NCI-H1436 treated with DMSO at 0.1 percent for 48 hours (cell line): ENCODE measurements at places on chromosomes 2 and 18.

GRCh38 chr2:189683348-189683747, 8.9 kb downstream of the ANKAR start:
- no peak for DNase-seq

- DNase-seq: no peak
These were observed 92.4 kb downstream of the CABLES1 start for GRCh38 chr18:23227726-23228070.

DNA sequence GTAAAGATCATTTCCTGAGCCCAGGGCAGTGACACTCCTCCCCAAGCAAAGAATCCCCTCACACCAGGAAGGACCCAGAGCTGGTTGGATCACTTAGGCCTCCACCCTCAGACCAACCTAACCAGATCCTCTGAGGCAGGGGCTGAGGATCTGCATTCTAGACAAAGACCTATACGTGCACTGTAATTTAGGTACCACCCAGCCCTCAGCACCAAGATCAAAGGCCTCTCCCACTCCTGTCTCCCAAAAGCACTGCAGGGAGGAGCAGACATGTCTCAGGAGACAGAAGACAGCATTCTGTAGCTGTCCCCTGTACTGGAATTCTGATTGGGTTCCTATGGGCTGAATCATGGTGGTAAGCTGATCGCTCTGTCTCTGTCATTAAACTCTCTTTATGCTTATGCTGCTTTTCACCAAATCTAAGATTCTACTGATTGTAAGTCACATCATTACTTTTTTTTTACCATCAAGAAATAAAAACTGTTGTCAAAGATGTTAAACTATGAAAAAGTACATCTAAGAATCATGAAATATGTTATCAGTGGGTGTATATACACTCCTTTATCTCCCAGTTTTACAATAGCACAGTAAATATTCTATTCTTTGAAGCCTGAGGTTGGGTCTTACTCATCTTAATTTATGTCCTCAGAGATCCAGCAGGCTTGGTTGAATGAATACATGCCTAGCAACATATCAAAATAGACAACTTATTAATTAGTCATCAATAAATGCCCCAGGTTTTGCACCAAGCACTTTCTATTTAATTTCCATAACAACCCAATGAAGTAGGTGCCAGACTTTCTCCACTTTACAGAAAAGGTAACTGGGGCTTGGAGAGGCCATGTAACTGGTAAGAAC, 28.3 kb downstream of the MCFD2 start:
- no peak for DNase-seq

DNA sequence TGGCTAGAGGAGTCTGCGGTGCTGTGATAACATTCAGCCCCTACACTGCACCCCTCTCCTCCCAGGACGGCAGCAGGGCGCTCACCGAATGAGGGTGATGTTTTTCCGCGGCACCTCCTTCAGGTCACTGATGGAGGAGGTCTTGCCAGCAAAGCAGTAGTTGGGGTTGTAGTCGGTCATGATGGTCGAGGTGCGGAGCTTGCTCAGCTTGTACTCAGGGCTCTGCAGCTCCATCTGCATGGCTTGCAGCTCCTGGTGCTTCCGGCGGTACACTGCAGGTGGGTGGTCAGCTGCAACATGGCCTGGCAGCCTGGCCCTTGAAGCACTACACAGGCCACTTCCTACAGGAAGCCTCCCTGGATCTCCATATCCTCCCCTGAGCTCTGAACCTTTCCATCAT, 108.0 kb downstream of the CLIP4 start:
- DNase-seq: no peak

DNA sequence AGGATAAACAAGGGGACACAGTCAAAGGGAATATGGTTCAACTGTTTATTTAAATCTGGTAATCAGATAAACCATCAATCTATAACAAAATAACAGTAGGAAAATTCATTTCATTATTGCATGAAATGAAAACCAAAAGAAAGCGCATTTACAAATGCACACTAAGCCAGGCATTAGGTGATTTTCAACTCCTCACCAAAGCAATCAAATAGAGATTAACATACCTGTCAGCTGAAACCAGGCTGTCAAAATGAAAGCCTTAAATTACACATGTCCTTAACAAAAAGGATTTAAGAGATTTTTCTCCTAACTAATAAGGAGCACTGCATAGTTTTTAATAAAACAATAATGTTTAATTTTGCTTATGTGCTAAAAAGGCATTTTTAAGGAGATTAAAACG, 23.0 kb downstream of the STK39 start:
- no peak for DNase-seq

- DNase-seq: no peak
These were observed 33.6 kb downstream of the FAM228A start for GRCh38 chr2:24208490-24208889.

- no peak for DNase-seq
These were observed 540.6 kb upstream of the GCFC2 start for GRCh38 chr2:76251342-76251741.

DNA sequence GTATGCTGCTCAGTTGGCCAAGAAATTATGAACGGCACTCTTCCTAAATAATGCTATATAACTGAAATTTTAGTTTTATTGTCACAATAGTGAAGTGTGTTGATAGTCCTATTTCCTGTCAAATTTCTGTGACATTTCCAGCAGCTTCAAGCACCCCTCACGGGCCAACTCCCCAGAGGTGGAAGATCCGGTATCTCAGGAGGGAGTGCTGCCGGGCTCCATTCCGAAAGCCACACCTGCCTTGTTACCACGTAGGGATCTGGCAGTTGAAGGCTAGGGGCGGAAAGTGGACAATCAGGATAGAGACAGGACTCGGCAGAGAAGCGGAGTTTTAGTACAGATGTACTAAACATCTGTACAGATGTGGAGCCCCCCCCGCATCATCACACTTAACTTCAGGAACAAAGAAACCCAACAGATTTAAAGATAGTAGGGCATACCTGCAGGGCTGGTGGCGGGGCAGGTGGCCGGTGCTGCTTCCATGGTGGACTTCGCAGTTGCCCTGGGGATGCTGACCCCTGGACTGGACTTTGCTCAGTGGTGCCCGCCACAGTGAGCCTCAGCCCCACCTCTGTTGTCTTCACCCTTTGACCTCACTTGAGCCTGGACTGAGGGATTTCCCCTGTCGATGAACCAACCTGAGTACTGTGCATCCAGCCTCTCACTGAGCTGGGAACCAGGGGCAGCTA, 22.3 kb downstream of the ASAP2 start:
- DNase-seq: no peak

- no peak for DNase-seq
These were observed 12.2 kb downstream of the CNDP2 start for GRCh38 chr18:74508366-74508765.

GRCh38 chr2:99421469-99421868, 68.3 kb downstream of the REV1 start:
- DNase-seq: no peak

DNA sequence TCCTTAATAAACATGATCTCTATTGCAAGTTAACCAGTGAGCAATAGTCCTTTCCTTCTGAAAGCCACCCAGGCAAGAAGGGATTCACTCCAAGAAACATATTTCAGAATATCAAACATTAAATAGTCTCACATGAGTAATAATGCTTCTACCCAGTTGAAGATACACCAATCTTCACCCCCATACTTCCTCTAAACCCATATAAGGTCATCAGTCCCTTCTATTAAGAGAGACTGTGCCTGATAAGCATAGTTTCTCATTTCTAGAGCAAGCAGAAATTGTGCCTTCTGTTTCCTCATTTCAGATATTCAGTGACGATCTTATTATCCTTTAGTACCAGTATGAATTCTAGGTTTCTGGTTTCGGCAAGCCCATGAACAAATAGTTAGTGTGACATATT, 64.6 kb downstream of the DSEL start:
- DNase-seq: no peak

- DNase-seq: no peak
These were observed 199.8 kb upstream of the HDAC4 start for GRCh38 chr2:239600650-239601049.

DNA sequence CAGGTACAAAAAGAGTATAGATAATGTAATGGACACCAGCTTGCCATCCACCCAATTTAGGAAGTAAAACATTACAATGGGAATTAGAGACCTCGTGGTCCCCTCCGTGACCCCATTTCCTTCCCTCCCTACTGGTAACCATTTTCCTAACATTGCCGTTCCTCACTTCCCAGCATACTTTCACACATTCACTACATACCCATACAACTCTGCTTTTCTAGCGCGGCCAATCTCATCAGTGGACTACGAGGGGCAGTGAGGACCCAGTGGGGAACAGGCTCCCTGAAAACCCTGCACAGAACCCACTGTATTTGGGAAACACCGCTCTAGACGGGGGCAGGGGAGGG, 1.1 kb downstream of the ENOSF1 start:
- no peak for DNase-seq

- peak; percentile 56 for DNase-seq
These were observed 90.4 kb downstream of the SLC8A1 start for GRCh38 chr2:40361478-40361877.

DNA sequence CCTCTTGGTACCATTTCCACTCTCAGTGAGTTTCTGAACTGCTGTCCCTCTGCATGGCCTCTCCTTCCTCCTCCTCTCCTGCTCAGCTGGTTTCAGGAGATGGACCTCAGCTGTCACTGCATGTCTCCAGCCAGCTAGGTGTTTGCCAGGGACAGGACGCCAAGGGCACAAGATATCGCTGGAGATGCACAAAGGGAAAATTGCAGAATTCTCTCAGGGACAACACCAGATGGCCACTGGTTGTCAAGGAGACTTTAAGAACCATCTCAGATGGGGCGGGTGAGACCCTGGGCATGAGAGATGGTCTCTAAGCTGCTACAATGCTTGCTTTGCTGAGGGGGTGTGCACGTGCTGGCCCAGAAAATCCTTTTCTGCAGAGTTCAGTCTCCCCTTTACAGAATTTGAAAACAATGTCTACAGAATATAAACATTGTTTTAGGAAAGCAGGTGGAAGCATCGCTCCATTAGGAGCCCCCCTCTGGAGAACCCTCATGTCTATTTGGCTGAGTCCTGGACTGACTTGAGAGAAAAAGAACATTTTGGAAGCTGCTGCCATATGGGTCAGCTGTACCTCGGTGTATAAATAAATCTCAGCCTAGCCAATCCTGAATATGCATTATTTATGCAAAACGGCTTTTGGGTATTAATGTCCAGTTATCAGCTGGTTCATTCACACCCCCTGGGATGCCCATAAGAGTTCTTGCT, 57.8 kb upstream of the SPP2 start:
- no peak for DNase-seq

DNA sequence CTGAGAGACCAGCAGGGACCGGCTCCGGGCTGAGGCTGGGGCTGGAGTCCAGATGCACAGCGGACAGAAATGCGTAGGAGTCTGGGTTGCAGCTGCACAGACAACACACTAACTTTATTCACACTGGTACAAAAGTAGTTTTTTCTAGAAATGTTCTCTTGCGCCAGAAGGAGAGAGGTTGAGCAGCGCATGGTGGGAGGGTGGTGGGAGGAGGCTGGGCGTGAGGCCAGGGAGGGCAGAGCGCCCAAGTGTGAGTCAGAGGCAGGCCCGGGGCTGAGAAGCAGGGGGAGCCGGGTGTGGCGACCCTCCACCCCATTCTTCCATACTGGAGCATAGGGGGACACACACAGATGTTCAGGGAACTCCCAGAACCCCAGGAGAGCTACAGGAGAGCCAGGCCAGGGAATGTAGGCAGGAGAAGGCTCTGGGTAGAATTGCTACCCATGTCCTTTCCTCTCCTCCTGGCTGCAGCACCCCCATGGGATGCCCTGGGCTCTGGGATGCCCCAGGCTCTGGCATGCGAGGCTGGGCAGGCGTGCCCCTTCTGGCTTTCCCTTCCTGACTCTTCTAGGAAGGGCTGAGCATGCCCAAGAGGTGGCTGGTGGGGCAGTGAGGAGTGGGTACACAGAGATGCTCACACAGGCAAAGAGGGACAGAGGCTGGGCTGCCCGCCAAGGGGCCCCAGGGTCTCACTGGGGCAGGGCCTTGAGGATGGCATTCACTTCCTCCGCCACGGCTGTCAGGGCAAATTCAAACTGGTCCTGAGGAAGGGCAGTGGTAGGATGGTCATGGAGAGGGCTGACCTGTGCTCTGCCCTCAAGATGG, 10.6 kb downstream of the DNAJB2 start:
- no peak for DNase-seq

DNA sequence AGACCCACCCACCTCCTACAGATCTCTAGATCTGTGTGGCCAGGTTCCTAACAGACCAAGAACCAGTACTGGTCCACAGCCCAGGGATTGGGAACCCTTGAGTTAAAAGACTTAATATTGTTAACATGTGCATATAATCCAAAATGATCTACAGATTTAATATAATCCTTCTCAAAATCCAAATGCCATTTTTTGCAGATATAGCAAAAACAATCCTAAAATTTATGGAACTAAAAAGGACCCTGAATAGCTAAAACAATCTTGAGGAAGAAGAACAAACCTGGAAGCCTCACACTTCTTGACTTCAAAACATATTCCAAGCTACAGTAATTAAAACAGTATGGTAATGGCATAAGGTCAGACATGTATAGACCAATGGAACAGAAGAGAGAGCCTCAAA, 206.9 kb upstream of the SIX2 start:
- no peak for DNase-seq

DNA sequence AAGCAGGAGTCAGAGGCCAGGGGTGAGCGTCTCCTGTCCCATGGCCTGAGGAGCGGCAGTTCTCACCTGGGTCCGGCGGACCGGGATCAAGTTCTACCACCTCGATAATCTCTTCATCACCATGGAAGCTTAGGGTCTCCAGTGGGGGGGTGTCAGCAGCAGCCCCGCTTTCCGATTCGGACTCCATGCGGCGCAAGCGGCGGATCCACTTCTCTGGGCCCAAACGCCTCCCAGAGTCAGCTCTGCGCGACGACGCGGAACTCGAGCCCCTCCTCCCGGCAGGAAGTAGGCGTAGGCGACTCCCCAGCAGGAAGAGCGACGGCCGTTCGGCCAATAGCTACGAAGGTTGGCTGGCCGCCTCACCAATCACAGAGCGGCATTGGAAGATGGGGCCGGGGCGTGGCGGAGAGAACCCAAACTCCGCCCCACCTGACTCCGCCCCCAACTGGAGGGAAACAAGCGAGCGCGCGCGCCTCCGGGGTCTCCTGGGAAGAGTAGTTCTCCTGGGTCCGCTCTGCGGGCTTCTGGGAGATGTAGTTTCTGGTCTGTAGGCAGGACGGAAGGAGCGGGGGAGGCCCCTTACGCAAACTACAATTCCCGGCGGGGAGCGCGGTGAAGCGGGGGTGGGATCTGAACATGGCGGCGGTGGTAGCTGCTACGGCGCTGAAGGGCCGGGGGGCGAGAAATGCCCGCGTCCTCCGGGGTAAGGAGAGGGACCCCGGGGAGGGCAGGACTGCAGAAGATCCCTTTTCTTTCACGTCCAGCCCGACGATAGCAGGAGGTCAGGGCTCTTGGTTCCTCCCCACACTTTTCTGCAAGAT, at the start of the genes AAMP and PNKD:
AAMP (minus strand) TSS at position 238 of the 821 bp plus-strand sequence; CDS start at position 187, 51 bp downstream.
PNKD (plus strand) TSS at position 620 of the 821 bp plus-strand sequence; CDS start at position 637, 17 bp downstream.
- DNase-seq: peak; percentile 97

GRCh38 chr2:25279091-25279651, 62.6 kb downstream of the DNMT3A start:
- DNase-seq: no peak

GRCh38 chr2:23269747-23270146, 115.2 kb upstream of the KLHL29 start:
- no peak for DNase-seq

- DNase-seq: peak; percentile 2
These were observed 19.6 kb upstream of the RPIA start for GRCh38 chr2:88671786-88672427.

GRCh38 chr2:65514555-65515195, 82.3 kb upstream of the SPRED2 start:
- DNase-seq: no peak

GRCh38 chr18:74378179-74378682, 62.6 kb downstream of the C18orf63 start:
- no peak for DNase-seq
